Activated T-helper 1 cell treated with anti-CD3 and anti-CD28 coated beads, Interleukin-2, amount 50 U/mL, for 16 hours (primary cell): ENCODE measurements at places on chromosomes 7 and 10.

DNA sequence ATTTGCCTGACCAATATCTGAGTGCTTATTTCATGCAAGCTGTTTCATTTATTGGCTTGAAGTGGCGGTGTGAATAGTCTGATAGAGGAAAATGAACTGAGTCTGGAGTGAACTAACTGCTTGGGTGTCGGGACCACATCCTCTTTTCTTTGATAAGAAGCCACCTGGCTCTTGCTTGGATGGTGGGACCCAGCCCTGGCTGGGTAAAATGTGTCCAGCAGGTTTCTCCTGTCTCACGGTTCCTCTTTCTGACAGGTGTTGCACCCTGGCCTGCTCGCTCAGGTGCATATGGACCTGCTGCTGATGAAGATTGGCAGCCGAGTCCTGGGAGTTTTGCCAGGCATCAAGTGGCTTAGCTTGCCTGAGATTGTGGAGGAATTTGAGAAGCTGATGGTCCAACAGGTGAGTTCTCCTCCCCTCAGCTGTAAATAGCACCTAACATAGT lies 1.6 kb downstream of the ADCK2 start:
- no peak for DNase-seq

GRCh38 chr7:31707089-31707488 lies 20.1 kb downstream of the PPP1R17 start:
- no peak for DNase-seq

DNA sequence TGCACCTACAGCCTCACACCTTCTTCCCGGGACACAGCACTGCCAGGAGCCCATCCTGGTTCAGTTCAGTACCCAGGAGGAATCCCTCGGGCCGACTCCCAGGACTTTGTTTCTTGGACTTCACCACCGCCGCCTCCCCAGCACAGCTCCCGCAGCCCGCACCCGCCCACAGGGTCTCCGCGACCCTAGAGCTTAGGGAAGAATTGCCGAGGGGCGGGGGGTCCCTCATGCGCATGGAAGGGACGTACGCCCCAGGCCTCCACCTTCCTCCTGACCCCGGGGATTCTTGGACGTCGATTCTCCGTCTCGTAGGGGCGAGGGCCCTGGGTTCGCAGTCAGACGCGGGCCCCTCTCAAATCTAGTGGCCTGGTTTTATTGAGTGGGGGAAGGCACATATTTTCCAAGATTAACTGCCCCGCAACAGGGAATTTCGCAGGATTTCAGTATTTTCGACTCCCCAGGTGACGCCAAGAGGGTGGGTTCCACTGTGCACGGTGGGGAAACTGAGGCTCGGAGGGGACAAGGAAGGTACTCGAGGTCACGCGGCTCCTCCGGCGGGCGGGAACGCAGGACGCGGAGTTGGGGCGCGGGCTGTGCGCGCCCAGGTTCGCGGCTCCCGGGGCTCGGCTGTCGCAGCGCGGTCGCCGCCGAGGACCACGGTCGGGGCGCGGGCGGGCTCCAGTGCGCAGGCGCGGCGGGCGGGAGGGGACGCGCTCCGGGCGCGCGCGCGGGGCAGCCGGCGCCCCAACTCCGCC lies at the start of gene ADCY1:
Gene ADCY1, plus strand, starts transcription at position 708 of the 755 bp plus-strand sequence. CDS start 176 bp downstream, outside the sequence.
- no peak for DNase-seq

DNA sequence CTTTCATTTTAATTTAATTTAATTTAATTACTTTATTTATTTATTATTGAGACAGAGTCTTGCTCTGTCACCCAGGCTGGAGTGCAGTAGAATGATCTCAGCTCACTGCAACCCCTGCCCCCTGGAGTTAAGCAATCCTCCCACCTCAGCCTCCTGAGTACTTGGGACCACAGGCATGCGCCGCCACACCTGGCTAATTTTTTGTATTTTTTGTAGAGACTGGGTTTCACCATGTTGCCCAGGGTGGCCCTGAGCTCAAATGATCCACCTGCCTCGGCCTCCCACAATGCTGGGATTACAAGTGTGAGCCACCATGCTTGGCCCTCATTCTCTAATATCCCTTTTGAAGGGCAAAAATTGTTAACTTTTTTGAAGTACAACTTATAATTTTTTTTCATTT lies 92.9 kb downstream of the XRCC2 start:
- no peak for DNase-seq

DNA sequence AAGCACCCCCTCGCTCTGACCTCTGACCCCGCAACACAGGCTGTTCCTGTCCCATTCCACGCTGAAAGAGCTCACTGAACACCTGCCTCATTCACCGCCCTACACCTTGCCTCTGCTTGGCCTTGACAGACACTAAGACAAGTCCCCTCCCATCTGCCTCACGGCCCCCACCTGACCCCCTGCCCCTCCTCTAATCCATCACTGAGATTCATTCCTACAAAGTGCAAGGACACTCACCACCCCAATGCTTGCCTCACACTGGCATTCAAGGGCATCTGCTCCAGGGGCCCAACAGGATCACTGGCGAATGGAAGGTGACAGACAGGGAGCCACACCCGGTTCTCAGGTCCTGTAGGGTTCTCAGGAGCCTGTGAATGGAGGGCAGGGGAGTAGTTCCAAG lies 68.1 kb upstream of the NANOS1 start:
- DNase-seq: no peak

GRCh38 chr10:11475831-11476434 lies 135.5 kb downstream of the USP6NL start:
- no peak for DNase-seq

GRCh38 chr10:106996510-106996909 lies 168.0 kb downstream of the SORCS1 start:
- DNase-seq: no peak

GRCh38 chr10:112131996-112132395 lies 51.6 kb downstream of the GPAM start:
- no peak for DNase-seq

GRCh38 chr10:72794260-72794659 lies 99.3 kb upstream of the OIT3 start:
- no peak for DNase-seq

DNA sequence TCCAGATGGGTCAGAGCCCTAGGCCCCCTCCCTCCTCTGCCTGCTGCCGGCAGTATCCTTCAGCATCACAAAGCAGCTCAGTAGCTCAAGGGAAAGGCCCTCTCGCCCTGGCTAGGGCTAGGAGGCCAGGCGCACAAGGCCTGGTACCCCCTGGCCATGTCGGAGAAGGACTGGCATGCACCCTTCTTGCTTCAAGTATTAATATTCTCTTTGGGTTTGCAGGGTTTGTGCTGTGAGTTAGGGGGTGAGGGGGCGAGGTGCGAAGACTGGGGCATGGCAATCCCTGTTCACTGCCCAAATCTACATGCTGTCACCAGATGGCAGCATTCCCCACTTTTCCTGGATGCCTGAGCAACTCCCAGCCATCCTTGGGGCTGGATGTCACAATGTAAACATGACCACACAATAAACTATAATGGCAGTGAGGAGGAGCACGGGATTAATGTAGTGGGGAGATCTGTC lies 105.2 kb downstream of the NEURL1 start:
- DNase-seq: no peak

GRCh38 chr7:143505838-143506237 lies 28.2 kb downstream of the TAS2R41 start:
- no peak for DNase-seq

DNA sequence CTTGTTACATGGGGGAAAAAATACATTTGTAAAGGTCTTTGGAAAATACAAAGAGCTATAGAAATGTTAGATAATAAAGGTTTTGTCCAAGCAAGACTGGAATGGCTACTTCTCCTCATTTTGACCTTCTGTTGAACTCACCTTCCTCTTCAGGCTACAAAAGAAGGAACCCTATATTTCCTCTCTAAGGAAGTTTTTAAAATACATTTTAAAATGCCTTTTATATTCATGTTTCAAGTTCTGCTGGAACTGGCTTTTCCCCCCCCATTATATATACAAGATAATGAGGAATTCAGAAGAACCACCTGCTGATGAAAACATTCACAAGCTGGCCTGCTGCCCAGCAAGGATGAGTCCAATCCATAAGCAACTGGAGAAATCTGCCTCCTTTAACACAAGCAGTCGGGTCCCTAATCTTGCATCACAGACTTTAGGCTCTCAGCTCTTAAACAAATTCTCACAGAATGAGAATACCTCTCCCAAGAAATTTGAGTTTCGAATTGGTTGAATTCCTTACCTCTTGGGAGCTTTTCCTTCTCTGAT lies 44.6 kb downstream of the MTERF1 start:
- no peak for DNase-seq

DNA sequence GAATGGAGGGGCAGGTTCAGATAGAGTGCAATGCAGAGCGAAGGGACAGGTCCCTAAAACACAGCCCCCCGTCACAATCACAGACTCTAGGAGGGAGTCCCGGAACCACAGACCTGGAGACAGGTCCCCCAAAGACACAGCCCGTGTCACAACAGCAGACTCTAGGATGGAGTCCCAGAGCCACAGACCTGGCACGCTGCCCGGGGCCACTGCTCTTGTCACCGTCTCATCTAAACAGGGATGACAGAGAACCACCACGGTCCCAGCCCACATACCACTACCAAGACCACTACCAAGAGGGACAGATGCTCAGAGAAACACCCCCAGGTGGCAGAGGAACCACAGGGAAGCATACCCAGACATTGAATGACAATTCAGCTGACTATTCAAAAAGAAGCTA lies 183.9 kb downstream of the TCERG1L start:
- no peak for DNase-seq

DNA sequence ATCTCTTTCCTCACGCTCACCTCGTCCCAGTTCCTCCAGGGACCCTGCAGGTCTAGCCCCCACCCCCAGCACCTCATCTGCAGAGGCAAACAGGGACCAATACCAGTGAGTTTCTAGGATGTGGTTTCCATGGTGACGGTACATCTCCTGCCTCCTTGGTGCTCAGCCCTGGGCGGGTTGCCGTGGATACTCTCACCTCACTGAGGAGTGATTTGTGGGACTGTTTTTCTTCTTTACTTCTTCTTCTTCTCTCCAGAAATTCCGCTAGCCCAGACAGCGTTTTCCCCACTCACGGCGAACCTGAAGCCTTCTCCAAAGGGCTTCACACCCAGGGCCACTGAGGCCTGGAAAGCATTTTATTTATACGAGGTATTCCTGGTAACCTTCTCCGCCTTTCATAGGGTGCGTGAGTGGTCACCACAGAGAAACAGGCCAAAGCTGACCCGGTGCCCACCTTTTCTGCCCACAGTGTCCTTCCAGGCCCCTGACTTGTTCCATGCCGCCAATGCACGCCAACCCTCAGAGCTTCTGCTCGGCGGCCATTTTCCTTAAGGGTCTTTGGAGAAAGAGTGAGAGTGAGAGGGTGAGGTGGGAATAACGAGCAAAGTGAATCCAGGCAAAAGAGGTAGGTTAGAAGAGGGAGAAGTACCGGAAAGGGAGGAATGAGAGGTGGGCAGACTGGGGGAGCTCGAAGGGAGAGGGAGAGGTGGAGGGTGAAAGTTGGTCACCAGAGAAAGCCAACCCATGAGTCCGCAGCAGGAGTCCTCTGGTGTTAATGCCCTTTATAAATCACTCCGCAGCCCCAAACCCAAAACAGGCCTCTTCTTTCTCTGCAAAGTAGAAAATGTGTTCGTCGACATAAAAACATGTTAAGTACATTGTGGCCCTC lies 15.5 kb downstream of the FAM241B start:
- DNase-seq: no peak

GRCh38 chr7:115379321-115379720 lies 457.4 kb downstream of the MDFIC start:
- no peak for DNase-seq

DNA sequence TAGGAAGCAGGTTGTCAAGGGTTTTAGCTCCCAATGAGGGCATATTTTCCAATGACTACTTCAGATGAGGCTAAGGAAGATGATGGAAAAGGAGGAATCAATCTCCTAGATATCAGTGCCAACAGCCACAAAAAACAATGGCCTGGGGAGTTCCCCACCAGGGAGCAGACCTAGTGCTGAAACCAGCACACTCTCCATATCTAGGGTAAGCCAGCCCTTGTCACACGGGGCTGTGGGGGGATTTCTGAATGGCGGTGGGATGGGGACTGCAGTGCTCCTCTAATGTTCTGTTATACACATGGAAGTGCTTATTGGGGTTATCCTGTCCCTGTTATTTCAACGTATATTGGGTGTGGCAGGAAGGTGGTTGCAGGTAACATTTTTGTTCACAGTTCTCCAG lies 18.5 kb downstream of the EPC1 start:
- DNase-seq: no peak

GRCh38 chr7:105269397-105269796 lies 119.3 kb downstream of the SRPK2 start:
- no peak for DNase-seq

- DNase-seq: no peak
Measured at GRCh38 chr10:130484468-130485180, 348.4 kb downstream of the GLRX3 start.

- DNase-seq: no peak
Measured at GRCh38 chr10:95815701-95816240, 59.8 kb downstream of the ENTPD1 start.

- no peak for DNase-seq
Measured at GRCh38 chr7:2633538-2634266, 1.9 kb downstream of the TTYH3 start.

DNA sequence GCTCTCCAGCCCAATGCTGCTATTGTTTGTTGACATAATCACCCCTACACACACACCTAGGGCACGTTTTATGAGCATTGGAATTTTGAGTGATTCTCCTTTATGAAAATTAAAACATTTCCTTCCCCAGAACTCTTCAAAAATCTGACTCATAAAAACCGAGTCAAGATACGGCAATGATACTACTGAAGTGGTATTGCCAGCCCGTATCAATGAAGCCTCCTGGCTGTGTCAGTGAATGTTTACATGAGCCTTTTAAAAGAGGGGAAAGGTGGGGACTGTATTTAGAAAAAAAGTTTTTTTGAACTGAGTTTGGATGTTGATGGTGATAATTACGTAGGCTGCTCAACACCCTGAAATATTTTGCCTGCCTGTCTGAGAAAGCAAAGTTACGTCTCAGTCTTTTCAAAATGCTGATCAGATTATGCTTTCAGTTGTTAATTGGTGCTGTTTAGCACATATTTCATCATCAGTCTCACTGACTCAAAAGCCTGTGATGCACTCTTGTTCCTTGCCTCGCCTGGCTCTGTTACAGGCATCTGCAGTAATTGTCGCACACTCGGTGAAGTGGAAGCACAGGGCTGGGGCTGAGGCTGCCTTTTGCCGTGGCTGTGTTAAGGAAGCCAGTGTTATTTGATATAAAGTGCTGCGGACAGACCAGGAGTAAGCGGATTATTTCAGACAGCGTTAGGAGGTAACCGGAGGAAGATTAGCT lies 157.4 kb upstream of the TCF7L2 start:
- DNase-seq: no peak

DNA sequence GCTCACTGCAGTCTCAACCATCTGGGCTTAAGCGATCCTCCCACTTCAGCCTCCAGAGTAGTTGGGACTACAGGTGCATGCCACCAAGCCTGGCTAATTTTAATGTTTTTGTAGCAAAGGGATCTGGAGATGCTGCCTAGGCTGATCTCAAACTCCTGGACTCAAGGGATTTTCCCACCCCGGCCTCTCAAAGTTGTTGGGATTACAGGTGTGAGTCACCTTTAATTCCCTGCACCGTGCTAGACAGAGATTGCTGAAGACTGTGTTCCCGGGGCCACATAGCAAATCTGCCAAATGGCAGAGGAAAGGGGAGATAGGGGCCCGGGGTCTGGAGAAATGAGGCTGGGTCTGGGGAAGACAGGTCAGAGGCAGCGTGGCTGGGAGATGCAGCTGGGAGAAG lies 20.6 kb upstream of the PSMG3 start:
- DNase-seq: no peak

GRCh38 chr7:99235925-99236324 lies 28.0 kb upstream of the KPNA7 start:
- no peak for DNase-seq

GRCh38 chr10:116620423-116621400 lies at the start of gene PNLIPRP2:
PNLIPRP2 (plus strand) TSS chr10:116620953.
- DNase-seq: no peak
